ENCODE measurements at places on chromosomes 1 and 21. TPM values are rescaled to one million over a fixed set of nuclear protein-coding genes. Genes with fewer than 3 reads are reported as not detected.

GNAI3 gene
- 17.7 TPM for total RNA-seq

DMRTA2 gene
- not detected for total RNA-seq

SYPL2 gene
- total RNA-seq, result not detected

DNA sequence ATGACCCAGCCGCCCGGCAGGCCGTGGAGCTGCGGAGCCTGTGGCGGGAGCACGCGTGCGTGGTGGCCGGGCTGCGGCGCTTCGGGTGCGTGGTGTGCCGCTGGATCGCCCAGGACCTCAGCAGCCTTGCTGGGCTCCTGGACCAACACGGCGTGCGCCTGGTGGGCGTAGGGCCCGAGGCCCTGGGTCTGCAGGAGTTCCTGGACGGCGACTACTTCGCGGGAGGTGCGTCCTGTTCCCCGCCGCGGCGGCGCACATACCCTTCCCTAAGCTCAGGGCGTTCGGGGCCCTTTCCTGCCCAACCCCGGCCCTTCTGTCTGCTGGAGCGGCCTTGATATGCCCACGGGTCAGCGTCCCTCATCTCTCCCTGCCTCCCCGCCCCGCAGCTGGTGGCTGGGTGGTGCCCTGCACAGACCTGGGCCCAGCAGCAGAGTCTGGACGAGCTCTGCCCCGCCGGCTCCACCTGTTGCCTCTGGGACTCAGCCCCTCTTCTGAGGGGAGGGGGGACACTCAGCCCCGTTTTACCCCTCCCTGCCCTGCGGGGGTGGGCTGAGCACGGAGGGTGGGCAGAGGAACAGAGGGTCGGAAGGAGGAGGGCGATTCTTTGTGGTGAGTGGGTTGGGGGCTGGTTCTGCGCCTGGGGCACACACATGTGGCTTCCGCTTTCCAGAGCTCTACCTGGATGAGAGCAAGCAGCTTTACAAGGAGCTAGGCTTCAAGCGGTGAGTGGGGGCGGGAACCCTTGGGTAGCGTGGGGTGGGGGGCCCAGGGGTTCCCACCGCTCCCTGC is 688 bp downstream of the PRXL2B start:
- H3K27ac ChIP-seq, result no peak overlapping the region
- H3K4me1 ChIP-seq, result peaks cover 10% of the 10 kb centered on the region
- H3K4me3 ChIP-seq, result peak overlapping the region; percentile 67
- peak; percentile 44 for DNase-seq
- H3K36me3 ChIP-seq, result no peaks in the 10 kb centered on the region
- H3K27me3 ChIP-seq, result peaks cover 12% of the 10 kb centered on the region

DNA sequence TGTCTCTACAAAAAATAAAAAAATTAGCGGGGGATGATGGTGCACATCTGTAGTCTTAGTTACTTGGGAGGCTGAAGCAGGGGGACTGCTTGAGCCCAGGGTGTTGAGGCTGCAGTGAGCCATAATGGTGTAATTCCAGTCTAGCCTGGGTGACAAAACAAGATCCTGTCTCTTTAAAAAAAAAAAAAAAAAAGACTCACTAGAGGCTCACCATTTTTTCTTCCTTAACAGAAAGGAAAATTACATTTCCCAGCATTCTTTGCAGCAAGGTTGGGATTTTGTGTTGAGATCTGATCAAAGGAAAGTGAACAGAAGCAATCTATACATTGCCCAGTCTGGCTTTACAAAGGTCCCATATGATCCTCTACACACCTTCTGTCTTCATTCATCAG is 21.5 kb downstream of the GFI1 start:
- no peaks in the 10 kb centered on the region for H3K4me1 ChIP-seq
- no peak overlapping the region for H3K27ac ChIP-seq
- H3K4me3 ChIP-seq, result no peak overlapping the region
- no peaks in the 10 kb centered on the region for H3K27me3 ChIP-seq
- no peaks in the 10 kb centered on the region for H3K36me3 ChIP-seq
- DNase-seq, result no peak

GRCh38 chr1:167474191-167474641 is 44.1 kb downstream of the CD247 start:
- H3K27me3 ChIP-seq, result peaks cover 2% of the 10 kb centered on the region
- DNase-seq, result no peak
- H3K36me3 ChIP-seq, result no peaks in the 10 kb centered on the region
- H3K4me1 ChIP-seq, result no peaks in the 10 kb centered on the region
- no peak overlapping the region for H3K4me3 ChIP-seq

DNA sequence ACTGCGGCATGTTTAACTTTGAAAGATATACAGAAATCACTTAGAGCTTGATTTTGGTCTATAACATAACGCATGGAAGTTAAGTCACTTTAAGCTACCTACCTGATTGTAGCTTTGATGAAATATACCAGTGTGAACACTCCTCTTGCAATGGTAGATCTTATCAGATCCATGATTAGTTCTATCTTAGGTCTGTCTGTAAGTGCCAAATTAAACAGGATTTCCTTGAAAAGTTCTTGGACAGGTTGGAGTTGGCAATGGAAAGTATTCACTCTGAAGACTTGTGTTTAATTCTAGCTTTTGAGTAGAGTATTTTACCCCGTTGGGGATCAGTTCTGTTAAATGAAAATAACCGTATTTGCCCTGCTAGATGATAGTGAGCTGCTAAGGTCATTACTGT is 4.1 kb upstream of the ADGRL4 start:
- no peak overlapping the region for H3K4me3 ChIP-seq
- no peak overlapping the region for H3K27ac ChIP-seq
- peaks cover 21% of the 10 kb centered on the region for H3K4me1 ChIP-seq
- peaks cover 1% of the 10 kb centered on the region for H3K27me3 ChIP-seq
- peaks cover 11% of the 10 kb centered on the region for H3K36me3 ChIP-seq

DNA sequence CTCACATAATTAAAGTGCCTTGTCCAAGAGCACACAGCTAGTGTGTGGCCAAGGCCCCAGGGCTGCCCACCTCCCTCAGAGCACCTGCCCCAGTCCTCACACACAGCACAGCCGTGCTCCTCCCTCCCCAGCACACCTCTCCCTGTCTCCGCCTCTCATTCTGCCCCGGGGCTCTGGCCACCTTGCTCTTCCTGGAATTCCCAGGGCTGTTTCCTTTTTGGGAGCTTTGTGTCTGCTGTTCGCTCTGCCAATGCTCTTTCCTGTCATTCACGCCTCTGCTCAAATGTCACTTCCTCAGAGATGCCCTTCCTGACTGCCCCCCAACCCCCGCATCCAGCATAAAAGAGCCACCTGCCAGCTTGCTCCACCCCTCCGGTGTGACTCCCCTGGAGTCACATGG is 13.3 kb downstream of the SLC6A17 start:
- H3K27ac ChIP-seq, result peak overlapping the region; percentile 87
- peaks cover 62% of the 10 kb centered on the region for H3K4me1 ChIP-seq
- H3K27me3 ChIP-seq, result peaks cover 12% of the 10 kb centered on the region
- H3K4me3 ChIP-seq, result peak overlapping the region; percentile 4
- peaks cover 30% of the 10 kb centered on the region for H3K36me3 ChIP-seq

Data from endothelial cell (in vitro differentiated cells).